Type B pancreatic cell (in vitro differentiated cells): ENCODE measurements at places on chromosomes 13 and 19. TPM values are rescaled to one million over a fixed set of nuclear protein-coding genes. Genes with fewer than 3 reads are reported as not detected.

- no peak for DNase-seq
Observed at GRCh38 chr13:23799945-23800344, 89.3 kb downstream of the MIPEP start.

DNA sequence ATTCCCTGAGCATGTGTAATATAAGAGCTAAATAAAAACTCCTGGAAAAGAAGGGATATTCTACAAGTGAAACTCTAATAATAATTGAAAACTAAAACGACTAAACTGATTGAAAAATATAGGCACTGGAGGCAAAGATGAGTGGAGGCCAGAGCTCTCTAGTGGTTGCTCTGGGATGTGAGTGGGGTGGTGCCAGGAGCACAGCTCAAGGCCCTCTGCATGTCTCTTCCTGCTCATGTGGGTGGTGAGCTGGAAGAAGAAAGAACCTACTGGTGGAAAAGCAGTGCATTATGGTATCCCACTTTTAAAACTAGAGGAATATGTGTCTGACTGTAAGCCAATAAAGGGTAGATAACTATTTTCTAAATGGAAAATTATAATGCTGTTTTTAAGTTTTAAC, 15.8 kb upstream of the ARHGEF7 start:
- no peak for DNase-seq

DNA sequence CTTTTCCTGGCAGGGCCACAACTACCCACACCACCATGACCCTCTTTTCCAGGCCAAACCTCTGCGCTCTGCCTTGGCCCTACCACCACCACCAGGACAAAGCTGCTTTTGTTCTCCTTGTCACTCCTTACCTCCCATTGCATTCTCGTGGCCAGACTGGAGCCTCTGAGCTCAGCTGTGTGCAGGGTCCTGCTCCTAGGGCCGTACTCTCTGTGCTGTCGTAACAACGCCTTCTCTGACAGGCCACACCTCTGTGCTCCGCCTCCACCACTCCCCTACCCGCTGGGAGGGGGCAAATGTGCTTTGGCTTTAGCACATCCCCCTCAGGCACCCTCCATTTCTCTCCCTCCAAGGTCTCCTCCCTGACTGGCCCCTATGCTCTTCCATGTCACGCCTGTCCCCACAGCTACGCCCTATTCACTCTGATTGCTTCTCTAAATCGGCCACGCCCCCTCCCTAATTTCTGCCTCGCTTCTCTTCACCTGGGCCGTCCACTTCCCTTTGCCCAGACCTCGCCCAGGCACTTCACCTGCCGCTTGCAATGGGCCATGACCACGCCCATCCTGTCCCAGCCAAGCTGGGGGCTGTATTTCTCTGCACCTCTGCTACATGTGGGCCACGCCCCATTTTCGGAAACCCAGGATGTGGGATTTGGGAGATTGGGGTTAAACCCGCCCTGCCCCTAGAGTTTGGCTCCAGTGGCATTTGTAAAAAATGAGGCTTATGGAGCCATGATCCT, 472.3 kb downstream of the KLF12 start:
- no peak for DNase-seq

DNA sequence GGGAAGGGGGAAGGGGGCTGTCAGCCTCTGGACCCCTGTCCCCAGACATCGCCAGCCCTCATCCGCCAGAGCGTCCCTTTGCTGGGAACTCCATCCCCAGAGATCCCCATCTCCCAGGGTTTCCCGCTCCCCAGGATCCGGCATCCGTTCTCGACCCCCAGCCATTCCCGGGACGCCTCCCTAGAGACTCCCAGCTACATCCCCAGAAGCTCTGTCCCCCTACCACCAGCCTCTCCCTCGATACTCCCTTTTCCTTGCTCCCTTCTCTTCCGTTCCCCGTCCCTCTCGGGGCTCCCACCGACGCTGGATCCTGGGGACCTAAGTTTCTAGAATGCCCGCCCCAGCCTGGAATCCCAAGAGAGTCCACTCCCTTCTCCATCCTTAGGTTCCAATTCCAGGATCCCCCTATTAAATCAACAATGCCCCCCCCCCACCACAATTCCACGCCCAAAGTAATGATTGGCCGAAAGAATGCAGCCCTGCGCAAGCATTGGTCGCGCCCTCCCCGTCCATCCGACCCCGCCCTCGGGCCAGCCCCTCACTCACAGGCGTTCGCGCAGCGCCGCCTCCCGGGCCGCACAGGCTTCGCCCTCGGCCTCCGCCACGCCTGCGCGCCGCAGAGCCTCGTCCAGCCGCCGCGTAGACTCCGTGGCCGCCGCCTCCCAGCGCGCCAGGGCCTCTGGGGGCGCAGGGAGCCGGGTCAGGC, 3.2 kb downstream of the CCDC194 start:
- peak; percentile 94 for DNase-seq

GRCh38 chr13:21309542-21310172, 133.2 kb downstream of the MRPL57 start:
- DNase-seq: no peak

CEACAM3 gene
- total RNA-seq: not detected in 2 replicates
